Activated T-helper 1 cell treated with anti-CD3 and anti-CD28 coated beads, Interleukin-2, amount 50 U/mL, for 16 hours (primary cell): ENCODE measurements at places on chromosomes 2 and 18.

DNA sequence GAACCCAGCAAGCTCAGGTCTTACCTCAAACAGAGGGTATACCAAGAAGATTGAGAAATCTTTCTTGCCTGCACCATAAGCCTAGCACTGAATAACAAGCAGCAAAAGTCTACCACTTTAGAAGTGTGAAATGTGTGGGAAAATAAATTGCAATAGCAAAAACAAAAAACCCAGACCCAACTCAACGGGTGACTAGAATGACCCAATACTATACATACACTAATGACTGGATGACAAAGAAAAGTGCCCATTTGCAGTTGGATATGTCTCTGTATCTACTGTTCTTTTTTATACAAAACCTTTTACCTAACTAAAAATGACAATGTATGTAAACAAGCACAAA, 950.6 kb downstream of the TRIB2 start:
- DNase-seq: no peak

DNA sequence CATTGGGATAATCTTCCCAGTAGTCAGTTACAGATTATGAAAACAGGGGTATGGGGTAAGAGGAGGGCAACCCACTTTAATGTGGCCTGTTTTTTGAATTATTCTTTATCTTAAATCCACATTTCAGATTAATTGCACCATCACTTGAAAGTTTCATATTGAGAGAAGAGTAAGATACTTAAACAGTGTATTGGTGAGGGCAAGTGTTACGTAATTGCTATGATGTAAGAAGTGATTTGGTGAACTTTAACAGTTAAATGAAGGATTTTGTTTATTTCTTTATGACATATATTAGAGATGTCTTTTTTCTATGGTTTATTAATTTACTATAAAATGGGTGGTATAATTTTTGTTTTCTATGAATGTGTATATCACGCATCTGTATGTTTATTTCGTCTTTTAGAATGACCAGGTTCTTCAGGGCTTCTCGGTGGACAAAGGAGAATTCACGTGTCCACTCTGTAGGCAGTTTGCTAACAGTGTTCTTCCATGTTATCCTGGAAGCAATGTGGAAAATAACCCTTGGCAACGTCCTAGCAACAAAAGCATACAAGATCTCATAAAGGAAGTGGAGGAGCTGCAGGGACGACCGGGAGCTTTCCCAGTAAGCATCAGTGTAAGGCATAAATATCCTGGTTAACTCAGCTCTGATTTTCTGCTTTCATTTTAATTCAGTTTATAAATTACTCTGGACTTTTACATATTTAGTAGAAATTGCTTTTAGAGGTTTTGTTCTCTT, 171.2 kb upstream of the MYO3B start:
- no peak for DNase-seq

- DNase-seq: no peak
Observed at GRCh38 chr2:163641986-163642385, 93.8 kb downstream of the FIGN start.

GRCh38 chr2:68906716-68907115, 35.5 kb upstream of the BMP10 start:
- no peak for DNase-seq

GRCh38 chr2:218235017-218235416, 18.0 kb downstream of the ARPC2 start:
- no peak for DNase-seq

- DNase-seq: no peak
Observed at GRCh38 chr2:47631792-47632398, 151.1 kb upstream of the MSH6 start.

DNA sequence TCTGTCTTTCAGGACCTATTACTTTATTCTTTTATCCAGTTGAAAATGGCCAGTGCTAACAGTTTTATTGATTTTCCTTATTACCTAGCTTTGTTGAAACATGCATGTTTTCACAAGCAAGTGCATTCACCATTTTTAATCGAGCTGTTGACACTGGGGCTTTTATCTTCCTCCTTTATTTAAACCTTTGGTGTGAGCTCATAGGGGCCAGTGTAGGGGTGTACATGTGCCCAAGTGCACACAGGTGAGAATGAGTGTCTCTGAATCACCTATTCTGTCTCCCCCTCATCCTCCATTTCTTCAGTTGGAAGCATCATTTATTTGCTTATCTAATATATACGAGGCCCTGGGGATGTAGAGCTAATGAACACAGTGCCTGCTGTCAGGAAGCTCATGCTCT, 199.1 kb downstream of the PRKCE start:
- no peak for DNase-seq

DNA sequence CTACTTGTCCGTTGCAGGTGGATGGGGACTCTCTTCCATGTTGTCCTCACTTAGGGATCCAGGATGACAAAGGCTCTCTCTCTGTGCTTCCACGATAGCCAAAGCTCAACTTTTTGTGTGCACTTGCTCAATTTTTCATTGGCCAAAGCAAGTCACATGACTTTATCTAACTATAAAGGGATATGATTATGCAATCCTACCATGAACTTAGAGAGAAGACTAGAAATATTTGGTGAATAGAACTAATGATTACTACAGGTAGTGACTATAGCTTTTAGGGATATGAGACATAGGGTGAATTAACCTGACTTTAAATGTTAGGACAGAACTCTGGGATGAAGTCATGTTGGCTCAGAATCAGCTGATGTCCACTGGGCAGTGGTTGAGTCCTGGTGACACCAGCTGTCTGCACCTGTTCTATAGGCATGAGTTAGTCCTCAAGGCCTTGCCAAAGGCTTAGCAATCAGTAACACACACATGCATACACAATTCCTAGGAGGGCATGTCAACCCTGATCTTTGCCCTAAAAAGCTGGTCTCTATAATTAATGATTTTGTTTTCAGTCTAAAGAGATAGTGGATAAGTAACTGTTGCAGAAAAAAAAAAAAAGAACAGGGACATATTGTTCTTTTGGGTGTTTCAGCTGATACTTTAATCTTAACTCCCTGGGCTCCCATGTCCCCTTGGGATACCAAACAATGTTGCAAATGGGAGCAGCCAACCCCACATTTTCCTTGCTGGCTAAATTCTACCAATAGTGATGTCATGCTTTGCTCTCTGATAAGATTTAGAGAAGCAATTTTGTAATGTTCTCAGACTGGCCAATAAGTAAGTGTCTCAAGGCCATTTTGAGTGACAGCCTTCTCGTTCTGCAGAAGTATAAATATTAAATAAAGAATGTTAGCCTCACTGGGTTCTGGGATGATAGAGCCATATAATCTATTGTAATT, 12.5 kb upstream of the HK2 start:
- DNase-seq: no peak

DNA sequence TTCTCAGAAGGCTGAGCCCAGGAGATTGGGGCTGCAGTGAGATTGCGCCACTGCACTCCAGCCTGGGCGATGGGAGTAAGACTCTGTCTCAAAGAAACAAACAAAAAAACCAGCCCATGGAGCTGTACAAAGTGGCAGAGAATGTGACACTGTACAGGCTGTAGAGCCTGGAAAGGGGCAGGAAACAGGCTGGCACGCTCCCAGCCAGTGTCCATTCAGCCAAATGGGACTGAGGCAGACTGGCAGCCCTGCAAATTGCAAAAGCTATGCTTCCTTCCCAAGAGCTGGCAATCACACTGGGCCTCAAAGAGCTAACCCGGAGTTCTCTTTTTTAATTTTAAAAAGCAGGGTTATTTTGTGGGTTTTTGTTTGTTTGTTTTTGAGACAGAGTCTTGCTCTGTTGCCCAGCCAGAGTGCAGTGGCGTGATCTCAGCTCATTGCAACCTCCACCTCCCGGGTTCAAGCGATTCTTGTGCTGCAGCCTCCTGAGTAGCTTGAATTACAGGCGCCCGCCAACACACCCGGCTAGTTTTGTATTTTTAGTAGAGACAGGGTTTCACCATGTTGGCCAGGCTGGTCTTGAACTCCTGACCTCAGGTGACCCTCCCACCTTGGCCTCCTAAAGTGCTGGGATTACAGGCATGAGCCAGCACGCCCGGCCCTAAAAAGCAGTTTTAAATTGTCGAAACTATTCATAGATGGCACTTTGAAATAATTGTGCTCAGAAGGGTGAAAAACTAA, 42.8 kb downstream of the SCRN3 start:
- no peak for DNase-seq

GRCh38 chr2:198242093-198242492, 437.7 kb downstream of the PLCL1 start:
- no peak for DNase-seq

GRCh38 chr2:2860589-2861300, 516.9 kb downstream of the EIPR1 start:
- DNase-seq: no peak

GRCh38 chr2:179377296-179377695, 112.7 kb upstream of the SESTD1 start:
- no peak for DNase-seq

DNA sequence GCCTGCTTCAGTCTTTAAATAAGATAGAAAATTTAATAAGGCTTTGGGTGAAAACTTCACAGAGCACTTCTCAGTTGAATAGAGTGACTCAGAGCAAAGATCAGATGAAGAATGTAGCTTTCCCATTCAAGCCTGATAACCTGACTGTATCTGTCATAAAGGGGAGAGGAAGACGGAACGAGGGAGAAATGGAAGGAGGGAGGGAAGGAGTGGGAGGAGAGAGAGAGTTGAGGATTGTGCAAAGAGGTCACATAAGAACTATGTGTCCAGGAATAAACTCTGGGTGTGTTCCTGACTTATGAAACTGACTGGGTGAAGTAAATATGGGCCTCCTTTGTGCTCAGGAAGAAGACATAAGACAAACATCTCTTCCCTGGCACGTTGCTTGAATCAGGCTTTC, 385.5 kb downstream of the LPIN1 start:
- no peak for DNase-seq

- DNase-seq: no peak
Observed at GRCh38 chr18:48784656-48785055, 166.1 kb downstream of the SMAD7 start.

DNA sequence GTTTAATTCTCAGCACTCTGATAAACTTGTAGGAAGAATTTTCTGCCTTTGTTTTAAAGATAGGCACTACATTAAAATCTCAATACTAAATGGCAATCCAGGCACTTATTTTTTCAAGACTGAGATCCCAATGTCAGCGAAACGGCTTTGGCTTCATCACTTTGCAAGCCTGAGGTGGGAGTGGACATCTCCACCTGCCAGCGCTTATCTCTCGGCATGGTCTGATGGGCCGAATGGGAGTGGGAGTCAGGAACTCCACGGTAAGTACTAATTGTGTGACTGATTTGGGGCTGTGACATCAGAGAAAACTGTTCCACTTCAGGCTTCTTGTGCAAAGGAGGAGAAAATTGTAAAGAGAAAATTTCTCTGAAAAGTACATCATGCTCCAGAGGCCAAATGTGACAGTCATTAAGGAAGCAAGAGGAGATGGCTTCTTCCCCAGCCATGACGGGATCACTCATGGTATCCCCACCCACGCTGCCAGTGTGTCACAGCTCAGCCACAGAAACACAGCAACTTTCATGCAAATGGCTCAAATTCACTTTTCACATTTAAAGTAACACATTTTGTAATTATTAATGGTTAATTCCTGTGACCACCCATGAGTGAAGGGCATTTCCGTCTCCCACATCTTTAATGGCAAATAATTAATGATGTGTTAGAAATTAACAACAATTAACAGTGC, 385.5 kb upstream of the HNRNPA3 start:
- DNase-seq: no peak

- DNase-seq: peak; percentile 59
Observed at GRCh38 chr2:240556553-240557100, 1.2 kb downstream of the ANKMY1 start.

GRCh38 chr2:96540136-96540535, 3.6 kb downstream of the ARID5A start:
- no peak for DNase-seq

DNA sequence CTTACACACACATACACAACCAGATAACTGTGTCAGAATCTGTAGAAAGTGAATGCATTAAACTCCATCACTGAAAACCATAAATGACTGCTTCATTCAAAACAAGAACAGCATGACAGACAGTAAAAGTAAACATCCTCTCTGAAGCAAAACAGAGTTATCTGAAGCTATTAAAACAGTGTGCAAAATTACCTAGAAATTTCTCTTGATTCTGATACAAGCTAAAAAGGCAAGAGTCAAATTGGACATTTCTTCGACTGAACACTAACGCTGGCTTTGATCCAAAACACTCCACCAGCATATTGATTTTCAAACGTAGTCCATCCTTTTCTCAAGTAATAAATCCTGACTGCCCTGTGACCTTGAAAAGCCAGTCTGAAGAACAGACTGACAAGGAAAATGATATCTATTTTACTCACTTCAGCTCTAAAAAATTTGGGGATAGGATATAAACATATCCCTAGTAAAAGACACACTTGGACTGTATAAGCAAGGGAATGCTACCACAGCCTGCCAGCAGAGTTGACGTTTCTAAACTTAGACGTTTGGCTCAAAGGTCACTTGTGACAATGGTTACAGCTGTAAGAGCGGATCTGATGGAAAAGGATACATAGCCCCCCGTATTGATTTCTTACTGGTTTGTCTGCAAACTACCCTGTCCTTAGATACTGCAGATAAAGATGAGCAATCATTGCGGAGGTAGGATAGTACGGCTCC, 128.9 kb upstream of the ITGB6 start:
- DNase-seq: no peak
